Ascending aorta (tissue), 2 donors: ENCODE measurements at places on chromosomes 3 and 15.

GRCh38 chr3:158925021-158925420, 123.2 kb downstream of the MFSD1 start:
- H3K27ac ChIP-seq: no peak overlapping the region
- no peak overlapping the region for H3K4me3 ChIP-seq
- H3K4me1 ChIP-seq: no peaks in the 10 kb centered on the region
- H3K27me3 ChIP-seq: no peaks in the 10 kb centered on the region
- H3K36me3 ChIP-seq: no peaks in the 10 kb centered on the region
- no peak for DNase-seq

GRCh38 chr3:57999417-58000115, 8.7 kb upstream of the FLNB start:
- peaks cover 4% of the 10 kb centered on the region for H3K4me1 ChIP-seq
- no peak overlapping the region for H3K4me3 ChIP-seq
- no peaks in the 10 kb centered on the region for H3K36me3 ChIP-seq
- H3K27me3 ChIP-seq: no peaks in the 10 kb centered on the region
- no peak for DNase-seq

DNA sequence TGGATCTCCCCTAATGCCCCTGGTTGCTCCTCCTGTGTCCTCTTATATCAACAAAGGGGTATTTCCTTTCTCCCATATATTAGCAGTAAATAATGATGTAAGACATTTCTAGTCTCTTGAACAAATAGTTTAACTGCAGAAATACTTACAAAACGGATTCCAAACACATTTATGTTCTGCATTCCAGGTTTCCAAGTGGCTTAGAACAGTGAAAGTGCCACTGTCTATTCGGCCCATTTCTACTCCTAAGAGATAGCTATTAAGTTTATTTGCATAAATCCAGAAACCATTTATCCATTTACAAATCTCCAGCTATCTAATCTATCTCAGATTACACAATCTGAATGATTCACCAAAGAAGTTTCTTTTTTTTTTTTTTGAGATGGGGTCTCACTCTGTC, 55.8 kb upstream of the FRMD4B start:
- DNase-seq: no peak
- no peak overlapping the region for H3K27ac ChIP-seq
- H3K4me3 ChIP-seq: no peak overlapping the region
- H3K4me1 ChIP-seq: no peaks in the 10 kb centered on the region
- no peaks in the 10 kb centered on the region for H3K27me3 ChIP-seq
- H3K36me3 ChIP-seq: no peaks in the 10 kb centered on the region

DNA sequence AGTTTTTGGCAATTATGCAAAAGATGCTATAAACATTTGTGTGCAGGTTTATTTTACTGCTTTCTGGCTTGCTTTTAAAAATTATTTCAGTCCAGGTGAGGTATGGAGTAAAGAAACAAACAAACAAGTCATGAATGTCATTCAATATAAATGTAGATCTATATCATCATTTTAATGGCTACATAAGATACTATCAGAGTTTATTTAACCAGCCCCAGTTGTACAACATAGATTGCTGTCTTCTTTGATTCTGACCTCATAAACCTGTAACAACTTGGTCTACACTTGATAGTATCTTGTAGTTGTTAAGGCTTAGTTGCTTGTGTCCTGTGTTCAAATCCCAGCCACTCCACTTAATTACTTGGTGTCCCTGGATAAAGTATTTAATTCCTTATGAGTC, 46.0 kb upstream of the RNU6-1 start:
- no peak overlapping the region for H3K4me3 ChIP-seq
- DNase-seq: no peak
- no peak overlapping the region for H3K27ac ChIP-seq

GRCh38 chr15:25846377-25846776, 16.8 kb downstream of the ATP10A start:
- H3K4me3 ChIP-seq: no peak overlapping the region
- H3K27me3 ChIP-seq: no peaks in the 10 kb centered on the region
- no peak overlapping the region for H3K27ac ChIP-seq

DNA sequence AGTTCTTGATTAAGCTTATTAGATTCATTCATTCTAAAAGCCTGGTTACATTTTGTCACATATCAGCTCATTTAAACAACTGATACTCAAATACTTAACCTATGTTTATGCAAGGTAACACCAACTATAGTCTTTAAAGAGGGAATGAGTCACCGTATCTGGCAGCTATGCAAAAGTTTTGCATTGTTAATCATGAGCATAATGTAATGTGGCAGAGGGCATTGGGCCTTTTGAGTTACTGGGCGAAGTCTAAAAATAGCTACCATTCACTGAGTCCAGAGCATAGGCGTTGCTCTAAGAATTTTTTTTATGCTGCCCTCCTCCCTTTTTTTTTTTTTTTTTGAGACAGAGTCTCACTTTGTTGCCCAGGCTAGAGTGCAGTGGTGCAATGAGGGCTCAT, 277.7 kb upstream of the ZNF717 start:
- H3K4me3 ChIP-seq: no peak overlapping the region
- H3K27ac ChIP-seq: no peak overlapping the region
- no peaks in the 10 kb centered on the region for H3K36me3 ChIP-seq
- DNase-seq: no peak

DNA sequence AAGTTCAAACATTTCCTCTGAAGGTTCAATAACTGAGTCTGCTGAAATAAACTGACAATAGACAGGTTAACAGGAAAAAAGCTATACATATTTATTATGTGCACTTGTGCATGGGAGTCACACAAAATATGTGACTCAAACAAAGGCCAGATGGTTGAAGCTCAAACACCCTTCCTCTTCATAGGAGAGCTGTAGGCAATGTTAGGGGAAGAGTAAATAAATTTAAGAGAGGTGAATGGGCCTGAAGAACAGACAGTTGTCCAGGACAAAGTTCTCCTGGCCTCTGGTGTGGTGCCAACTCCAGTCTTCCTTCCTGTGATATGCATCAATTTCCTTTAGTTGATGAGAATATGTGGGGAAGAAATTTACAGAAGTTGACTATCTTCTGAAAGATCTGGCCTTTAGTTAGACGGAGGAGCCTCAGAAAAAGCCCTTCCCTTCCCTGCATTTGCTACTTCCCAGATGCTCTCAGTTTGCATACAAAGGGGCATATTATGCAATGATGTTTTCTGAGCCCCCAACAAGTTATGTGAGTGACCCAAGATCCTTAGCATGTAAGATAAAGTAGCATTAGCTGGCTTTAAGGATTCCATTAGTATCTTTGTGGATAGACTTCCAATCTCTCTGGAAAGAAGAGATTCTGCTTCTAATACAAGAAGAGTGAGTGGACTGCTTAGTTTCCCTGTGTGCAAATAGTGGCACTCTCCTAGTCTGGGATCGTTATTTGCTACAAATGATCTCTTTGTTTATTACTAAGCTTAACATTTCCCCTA, 96.4 kb upstream of the IGSF10 start:
- H3K36me3 ChIP-seq: no peaks in the 10 kb centered on the region
- no peak overlapping the region for H3K4me3 ChIP-seq
- H3K27ac ChIP-seq: no peak overlapping the region
- H3K27me3 ChIP-seq: no peaks in the 10 kb centered on the region
- no peaks in the 10 kb centered on the region for H3K4me1 ChIP-seq

GRCh38 chr15:70422342-70422741, 324.6 kb upstream of the TLE3 start:
- H3K4me3 ChIP-seq: no peak overlapping the region
- H3K27ac ChIP-seq: no peak overlapping the region
- H3K27me3 ChIP-seq: no peaks in the 10 kb centered on the region
- no peak for DNase-seq

GRCh38 chr3:178127221-178127620, 409.0 kb upstream of the KCNMB2 start:
- no peaks in the 10 kb centered on the region for H3K27me3 ChIP-seq
- H3K4me3 ChIP-seq: no peak overlapping the region
- no peak overlapping the region for H3K27ac ChIP-seq
- H3K36me3 ChIP-seq: no peaks in the 10 kb centered on the region
- no peak for DNase-seq

DNA sequence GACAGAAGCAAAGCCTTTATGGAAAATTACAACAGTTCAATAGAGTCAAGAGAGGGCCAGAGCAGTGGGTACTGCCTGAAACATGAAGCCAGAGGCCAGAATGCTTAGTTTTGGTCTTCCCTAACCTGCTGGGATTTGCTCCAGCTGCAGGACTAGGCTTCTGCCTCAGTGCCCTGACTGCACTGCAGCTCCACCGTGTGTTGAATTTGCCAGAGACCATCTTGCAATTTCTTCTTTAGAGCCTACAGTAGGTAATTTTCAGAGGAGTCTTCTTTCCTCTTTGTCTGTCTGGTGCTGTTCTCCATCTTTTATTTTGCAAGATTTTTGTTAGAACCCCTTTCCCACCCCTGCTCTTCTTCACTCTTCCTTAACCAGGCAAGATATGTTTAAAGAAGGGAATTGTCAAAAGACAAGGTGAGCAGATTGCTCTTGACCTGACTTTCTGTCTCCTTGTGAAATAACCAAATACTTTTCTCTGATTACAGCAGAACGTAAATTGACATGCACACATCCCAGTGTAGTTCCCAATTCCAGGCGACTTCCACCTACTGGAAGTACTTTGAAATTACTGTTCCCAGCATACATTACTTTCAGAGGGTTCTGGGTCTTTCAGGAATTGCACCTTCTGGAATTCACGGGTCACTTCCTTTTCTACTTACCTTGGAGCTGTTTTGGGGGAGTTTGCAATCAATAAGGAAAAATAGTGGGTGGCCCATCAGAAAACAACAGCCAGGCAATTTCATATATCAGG, 161.2 kb downstream of the MINAR1 start:
- H3K27me3 ChIP-seq: no peaks in the 10 kb centered on the region
- H3K4me3 ChIP-seq: no peak overlapping the region
- H3K27ac ChIP-seq: no peak overlapping the region

- H3K4me1 ChIP-seq: peaks cover 58% of the 10 kb centered on the region
- no peak for DNase-seq
- H3K27ac ChIP-seq: peak overlapping the region; percentile 99
- H3K4me3 ChIP-seq: no peak overlapping the region
- no peaks in the 10 kb centered on the region for H3K27me3 ChIP-seq
- H3K36me3 ChIP-seq: peaks cover 17% of the 10 kb centered on the region
These were observed 6.8 kb downstream of the STOML1 start for GRCh38 chr15:73985101-73985873.
